ENCODE measurements at places on chromosomes 6 and 20. TPM values are rescaled to one million over a fixed set of nuclear protein-coding genes. Genes with fewer than 3 reads are reported as not detected.

The CALHM4 gene
- not detected for total RNA-seq

The COL21A1 gene
- total RNA-seq, result 0.69 TPM

The SIM1 gene
- 49.8 TPM for total RNA-seq

The BMP7 gene
- total RNA-seq, result 8.7 TPM

The TMEM244 gene
- not detected for total RNA-seq

The PPP1R3G gene
- total RNA-seq, result not detected

The HLA-DOB gene
- total RNA-seq, result not detected

The IL17A gene
- not detected for total RNA-seq

The TM9SF4 gene
- 106 TPM for total RNA-seq
